ENCODE measurements at places on chromosomes 4 and X. TPM values are rescaled to one million over a fixed set of nuclear protein-coding genes. Genes with fewer than 3 reads are reported as not detected.

The SUPT20HL1 gene
- not detected for total RNA-seq

The TMEM154 gene
- 0.22 TPM for total RNA-seq

The ZXDA gene
- 3.8 TPM for total RNA-seq

The ADGRG2 gene
- total RNA-seq = 0.11 TPM

The TEX13B gene
- not detected for total RNA-seq

The NDST3 gene
- total RNA-seq = 0.58 TPM

The SPANXN1 gene
- not detected for total RNA-seq

The FGFR3 gene
- total RNA-seq = 13.8 TPM

The RS1 gene
- total RNA-seq = 0.05 TPM
